ENCODE measurements at places on chromosomes 16 and 17.

GRCh38 chr17:2916461-2916860 lies 120.2 kb downstream of the RAP1GAP2 start:
- no peak for DNase-seq

DNA sequence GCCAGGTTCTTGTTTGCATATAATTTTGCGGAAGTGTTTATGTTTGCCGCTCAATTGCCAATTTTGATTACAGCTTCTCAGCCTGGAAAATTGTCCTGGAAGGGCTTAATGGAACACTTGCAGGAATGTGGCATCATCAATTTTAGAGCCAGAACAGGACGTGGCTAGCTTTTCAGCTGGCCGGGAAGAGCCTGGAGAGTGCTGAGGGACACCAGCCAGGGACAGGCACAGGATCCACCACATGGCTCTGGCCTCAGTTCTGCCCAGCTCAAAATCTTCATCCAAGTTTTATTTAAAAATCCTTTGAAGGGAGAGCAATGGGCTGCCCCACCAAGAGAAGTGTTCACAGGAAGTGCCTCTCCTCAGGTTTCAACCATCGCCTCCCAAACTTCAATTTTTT lies 287.2 kb upstream of the HSBP1 start:
- no peak for DNase-seq

DNA sequence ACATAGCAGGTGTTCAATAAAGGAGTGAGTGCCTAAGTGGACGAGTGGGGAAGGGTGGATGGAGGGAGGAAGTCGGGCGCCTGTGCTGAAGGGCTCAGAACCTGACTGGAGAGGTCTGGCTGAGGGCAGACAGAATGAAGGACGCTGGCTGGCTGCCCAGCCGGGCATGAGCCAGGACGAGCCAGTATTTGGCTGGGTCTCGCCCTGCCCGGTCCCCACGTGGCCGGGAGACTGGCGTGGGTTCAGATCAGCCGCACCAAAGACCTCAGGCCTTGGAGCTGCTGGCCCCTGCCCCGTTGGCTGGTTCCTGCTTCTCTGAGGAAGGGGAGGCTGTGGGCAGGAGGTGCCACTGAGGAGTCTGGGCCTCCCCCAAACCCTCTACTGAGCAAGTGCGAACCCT lies 79.8 kb downstream of the ENGASE start:
- DNase-seq = no peak

DNA sequence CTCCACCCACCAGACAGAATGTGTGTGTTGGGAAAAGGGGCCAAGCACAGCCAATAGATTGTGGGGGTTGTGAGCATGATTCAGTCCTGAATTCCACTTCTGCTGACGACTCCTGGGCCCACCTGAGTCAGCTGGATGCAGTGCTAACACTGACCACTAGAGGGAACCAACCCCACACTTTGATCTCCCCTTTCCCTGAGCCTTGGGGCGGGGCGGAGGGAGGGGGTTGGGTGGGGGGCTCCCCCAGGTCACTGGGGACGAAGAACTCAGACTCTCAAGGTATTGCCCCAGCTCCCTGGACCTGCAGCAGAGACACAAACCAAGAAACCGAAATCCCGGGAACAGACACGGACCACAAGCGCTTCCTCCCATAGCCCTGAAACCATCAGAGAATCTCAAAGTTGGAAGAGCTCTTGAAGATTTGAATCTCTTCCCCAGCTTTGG lies 621 bp upstream of the CSHL1 start:
- peak; percentile 57 for DNase-seq

GRCh38 chr16:86625029-86625428 lies 46.7 kb downstream of the FOXL1 start:
- no peak for DNase-seq

DNA sequence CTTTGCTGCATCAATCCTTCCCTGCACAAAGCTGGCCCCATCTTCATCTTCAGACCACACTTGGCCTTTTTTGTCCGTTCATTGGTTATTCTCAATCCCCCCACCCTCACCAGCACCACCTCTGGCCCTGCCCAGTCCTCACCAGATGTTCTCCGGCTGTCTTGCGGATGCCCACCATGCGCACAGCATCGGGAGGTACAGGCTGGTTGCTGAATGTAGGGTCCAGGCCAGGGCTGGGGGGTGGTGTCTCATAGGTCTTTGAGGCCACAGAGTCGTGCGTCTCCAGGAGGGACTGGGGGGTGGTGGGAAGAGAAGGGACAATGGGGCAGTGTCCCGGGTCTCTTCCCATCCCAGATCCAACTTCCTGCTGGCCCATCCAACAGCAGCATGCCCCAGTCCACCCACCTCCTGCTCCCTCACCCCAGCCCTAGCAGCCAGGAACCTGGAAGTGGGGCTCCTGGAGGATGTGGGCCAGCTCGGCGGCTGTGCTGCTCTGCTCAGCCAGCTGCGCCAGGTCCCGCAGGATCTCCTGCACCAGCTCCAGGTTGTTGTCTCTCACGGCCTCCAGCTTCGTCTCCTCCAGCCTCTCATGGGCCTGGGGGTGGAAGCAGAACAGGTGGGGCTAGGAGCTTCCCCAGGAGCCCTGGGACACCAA lies 24.4 kb downstream of the MPP2 start:
- no peak for DNase-seq

DNA sequence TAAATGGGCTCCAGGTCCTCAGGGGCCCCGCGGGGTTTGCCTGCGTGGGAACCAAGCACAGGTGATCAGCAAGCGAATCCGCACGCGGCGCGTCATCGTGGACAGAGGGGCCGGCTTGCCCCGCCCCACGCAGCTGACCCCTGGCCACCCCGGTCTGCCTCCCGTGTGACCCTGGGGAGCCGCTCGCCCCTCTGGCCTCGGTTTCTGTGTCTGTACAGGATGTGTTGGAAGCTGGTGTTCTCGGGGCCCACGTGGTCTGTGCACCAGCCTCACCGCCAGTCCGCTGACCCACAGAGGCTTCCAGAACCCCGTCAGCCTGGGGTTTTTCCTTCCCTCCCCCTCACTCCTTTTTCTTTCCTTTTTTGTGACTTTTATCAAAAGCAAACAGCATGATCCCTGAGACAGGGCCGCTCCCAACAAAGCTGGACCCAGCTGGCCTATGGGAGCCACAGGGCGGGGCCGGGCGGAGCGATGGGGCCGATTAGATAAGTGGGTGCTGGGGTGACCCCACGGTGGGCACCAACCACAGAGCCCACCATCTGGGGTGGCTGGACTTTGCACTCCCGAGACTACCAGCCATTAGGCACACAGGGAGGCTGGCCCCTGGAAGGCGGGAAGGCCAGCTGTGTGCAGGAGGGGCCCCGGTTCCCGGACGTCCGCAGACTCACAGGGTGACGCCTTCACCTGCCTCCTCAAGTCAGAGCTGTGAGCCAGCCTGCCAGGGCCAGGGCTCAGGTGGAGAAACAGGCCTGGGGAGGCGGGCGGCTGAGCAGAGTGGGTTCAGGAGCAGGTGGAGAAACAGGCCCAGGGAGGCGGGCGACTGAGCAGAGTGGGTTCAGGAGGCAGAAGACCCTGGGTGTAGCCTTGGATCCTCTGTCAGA lies 56.0 kb downstream of the ZFPM1 start:
- no peak for DNase-seq

DNA sequence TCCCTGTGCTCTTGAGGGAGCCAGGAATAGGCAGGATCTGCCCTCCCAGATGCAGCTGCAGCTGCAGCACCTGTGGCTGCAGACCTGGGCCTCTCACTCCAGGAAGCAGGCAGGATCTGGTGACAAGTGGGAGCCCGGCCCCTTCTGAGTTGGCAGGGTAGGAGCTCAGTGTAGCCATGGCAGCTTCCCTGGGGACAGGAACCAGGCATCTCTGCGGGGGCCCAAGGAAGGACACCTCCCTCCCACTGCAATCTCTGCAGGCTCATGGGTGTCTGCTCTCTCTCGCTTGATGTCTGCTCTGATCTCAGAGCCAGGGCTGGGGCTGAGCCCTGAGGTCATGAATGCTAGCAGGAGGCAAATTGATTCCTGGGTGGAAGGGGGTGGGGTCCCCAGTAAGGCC lies 592.5 kb upstream of the CA10 start:
- no peak for DNase-seq

DNA sequence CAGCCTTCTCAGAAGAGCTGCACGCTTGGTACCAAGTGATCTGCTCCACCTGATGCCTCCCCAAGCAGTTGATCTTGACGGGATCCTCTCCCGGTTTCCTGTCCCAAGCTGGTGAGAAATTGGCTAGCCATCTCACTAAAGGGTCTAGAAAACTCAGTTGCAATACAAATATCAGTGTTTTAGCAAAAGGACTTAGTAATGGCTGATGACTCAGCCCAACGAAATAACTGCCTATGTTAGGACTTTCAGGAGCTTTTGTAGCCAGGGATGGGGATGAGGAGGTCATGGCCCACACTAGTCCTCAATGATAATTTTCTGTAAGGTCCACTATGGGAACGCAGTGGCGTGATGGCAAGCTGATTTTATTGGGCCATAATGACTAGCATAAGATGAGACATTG lies 23.3 kb upstream of the ENGASE start:
- DNase-seq = no peak

DNA sequence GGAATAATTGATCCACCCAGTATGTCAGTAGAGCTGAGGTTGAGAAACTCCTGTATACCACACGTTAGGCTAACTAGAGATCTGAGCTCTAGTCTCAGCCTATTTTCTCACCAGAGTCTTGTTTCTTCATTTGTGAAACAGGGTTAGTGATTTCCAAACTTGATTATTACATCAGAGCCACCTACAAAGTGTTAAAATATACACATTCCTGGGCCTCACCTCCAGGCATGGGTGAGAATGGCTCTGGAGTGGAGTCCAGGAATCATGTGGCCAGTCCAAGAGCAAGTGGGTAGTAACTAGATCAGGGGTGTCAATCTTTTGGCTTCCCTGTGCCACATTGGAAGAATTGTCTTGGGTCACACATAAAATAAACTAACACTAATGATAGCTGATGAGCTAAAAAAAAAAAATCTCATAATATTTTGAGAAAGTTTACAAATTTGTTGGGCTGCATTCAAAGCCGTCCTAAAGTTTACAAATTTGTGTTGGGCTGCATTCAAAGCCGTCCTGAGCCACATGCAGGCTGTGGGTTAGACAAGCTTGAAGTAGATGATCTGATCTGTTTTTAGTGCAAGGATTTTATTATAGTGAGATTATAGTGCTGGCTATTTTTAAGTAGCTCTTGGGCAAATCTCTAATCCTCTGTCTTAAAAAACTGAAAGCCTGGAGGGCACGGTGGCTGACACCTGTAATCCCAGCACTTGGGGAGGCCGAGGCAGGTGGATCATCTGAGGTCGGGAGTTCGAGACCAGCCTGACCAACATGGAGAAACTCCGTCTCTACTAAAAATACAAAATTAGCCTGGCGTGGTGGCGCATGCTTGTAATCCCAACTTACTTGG lies 20.4 kb downstream of the PRCD start:
- DNase-seq = no peak

DNA sequence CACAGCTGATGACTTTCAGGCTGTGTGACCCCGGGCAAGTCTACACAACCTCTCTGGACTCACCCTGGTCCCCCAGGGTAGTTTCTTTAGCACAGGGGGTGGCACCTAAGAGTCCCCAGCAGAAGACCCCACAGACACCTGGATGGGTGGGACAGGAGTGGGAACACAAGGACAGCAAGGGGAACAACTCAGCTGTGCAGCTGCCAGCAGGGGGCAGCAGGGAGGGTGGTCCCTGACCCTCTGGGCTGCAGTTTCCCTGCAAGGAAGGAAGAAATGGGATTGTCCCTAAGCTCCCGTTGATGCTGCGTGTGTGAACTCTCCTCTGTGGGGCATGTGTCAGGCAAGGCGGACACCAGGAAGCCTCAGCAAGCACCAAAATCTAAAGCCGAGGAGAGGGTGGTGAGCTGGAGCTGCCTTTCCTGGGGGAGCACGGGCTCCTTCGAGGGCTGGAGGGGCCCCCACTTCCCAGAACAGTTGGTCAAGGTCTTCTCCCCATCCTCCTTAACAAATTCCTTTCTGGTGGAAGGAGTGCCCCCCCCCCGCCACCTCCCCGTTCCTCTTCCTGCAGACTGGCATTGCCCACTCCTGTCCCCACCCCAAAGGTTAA lies 24.1 kb upstream of the CDH5 start:
- no peak for DNase-seq

- DNase-seq = no peak
Observed at GRCh38 chr16:12941896-12942295, 40.5 kb downstream of the SHISA9 start.

- DNase-seq = peak; percentile 44
Observed at GRCh38 chr17:75720656-75721462, at the start of gene ITGB4. TSS of gene ITGB4 (plus strand) at chr17:75721459. CDS start at chr17:75724704, 3,245 bp downstream.

DNA sequence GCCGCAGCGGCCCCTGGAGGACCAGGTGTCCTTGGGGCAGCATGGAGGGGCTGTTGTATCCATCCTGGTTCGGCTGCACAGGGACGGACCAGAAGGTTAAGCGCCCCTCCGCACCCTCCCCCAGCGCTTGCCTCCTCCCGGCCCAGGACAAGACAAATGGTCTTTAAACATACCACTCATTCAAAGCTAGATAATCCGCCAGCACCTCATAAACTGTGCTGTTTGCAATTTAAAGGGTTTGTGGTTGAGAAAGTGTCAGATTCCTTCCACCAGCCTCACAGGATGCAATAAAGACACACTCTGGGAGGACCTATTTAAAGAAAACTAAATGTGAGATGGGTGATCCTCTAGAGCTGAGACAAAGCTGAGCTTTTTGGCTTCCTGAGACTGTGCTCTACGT lies 426.2 kb upstream of the EEF2KMT start:
- no peak for DNase-seq

DNA sequence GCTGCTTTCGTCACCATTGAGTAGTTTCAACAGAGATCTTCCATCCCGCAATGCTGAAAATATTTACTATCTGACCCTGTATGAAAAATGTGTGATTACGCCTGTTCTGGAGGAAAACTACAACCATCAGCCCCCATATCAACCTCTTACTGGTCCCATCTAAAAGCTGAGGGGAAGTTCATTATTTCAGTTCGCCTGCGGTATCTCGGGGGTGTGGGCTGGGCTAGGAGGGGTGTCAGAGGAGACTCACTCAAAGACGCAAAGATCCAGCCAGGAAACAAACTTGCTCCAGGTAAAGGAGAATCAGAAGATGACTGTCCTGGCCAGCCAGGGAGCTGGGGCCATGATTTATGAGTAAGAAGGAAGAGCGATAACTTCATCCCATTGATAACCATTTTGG lies 13.7 kb downstream of the CACNG1 start:
- no peak for DNase-seq

GRCh38 chr16:49698931-49699840 lies 156.7 kb downstream of the ZNF423 start:
- DNase-seq = no peak

GRCh38 chr17:76586741-76587487 lies 1.3 kb upstream of the ST6GALNAC2 start:
- no peak for DNase-seq

- DNase-seq = no peak
Observed at GRCh38 chr16:27398894-27399853, 2.8 kb upstream of the IL21R start.

DNA sequence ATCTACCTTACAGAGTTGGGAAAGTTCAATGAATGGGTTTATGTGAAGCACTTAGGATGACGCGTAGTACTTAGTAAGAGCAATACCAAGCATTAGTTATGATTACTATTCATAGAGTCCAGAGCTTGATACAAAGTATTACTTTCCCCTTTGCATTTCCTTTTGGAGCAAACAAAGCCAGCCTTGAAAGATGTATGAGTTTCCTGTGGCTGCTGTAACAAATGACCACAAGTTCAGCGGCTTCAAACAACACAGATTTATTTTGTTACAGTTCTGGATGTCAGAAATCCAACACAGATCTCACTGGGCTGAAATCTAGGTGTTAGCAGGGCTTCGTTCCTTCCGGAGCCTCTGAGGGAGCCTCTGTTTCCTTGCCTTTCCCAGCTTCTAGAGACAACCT lies 8.6 kb upstream of the MLYCD start:
- no peak for DNase-seq

- DNase-seq = no peak
Observed at GRCh38 chr17:62641153-62641552, 13.7 kb downstream of the MRC2 start.

GRCh38 chr16:81616321-81617020 lies 162.6 kb upstream of the PLCG2 start:
- peak; percentile 15 for DNase-seq

Data from effector CD8-positive, alpha-beta T cell (primary cell).